Right renal cortex interstitium (tissue), 3 donors: ENCODE measurements at places on chromosomes 2 and 18.

GRCh38 chr2:135422898-135423297, 108.1 kb downstream of the ZRANB3 start:
- DNase-seq = no peak

DNA sequence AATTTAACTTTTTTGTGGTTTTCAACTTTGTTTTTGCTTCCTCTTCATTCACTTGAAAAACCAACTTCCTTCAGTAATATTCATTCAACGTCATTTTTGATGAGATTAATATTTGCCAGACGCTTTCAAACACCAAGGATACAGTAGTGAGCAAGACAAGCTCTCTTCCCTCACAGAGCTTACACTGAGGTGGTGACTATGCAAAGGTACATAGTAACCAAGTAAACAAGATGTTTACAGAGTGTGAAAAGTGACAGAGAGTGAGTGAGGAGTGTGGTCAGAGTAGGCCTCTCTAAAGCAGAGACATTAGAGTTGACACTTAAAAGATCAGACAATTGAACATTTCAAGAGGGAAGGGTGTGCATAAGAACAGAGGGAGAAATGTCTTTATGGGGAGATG, 155.5 kb downstream of the TMEM247 start:
- DNase-seq = no peak

DNA sequence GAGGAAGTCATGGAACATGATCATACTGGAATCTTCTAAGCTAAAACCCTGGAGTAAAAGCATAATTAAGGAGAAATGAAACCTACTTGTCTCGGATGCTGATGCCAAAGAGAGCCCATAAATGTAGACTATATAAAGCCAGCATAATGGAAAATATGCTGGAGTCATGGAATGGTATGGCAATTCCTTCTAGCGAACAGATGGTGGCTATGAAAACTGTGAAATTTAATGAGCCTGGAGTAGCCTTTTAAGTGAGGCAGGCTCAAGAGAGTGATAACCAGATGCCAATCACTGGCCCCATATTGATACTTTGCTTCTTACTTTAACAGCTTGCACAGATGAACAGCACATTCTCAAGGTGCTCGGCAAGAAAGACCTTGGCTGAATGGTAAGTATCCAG, 206.3 kb downstream of the PID1 start:
- no peak for DNase-seq

DNA sequence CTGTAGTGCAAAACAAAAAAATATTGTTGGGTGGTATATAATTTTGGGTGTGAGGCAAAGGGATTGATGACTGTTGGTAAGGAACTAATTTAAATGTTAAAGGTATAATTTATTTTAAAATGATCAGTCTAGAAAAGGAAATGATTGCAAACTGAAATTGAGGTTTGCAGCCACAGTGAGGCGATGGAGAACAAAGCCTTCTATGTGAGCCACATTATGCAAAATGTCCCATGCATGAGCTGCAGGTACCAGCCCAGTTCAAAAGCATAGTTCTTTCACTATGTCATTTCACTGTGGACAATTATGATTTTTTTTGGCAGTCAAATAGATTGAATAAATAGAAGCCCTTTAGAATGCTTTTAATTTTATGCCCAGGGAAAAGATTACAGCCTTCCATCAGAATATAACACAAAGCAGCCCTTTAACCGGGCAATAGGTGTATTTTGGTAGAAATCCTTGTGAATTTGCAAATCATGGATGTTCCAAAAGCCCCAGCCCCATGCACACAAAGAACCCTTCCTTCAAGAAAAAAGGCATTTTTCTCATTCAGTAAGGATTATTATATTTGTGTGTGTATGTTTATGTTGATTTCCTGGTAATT, 1.7 kb downstream of the MAP2 start:
- DNase-seq = no peak

- DNase-seq = no peak
These were observed 15.3 kb upstream of the TXNDC2 start for GRCh38 chr18:9870431-9871008.
